Stimulated activated CD4-positive, alpha-beta T cell treated with anti-CD3 and anti-CD28 coated beads, TNF-alpha, amount 100 ng/mL, for 1 hour (primary cell): ENCODE measurements at places on chromosomes 7 and 10.

DNA sequence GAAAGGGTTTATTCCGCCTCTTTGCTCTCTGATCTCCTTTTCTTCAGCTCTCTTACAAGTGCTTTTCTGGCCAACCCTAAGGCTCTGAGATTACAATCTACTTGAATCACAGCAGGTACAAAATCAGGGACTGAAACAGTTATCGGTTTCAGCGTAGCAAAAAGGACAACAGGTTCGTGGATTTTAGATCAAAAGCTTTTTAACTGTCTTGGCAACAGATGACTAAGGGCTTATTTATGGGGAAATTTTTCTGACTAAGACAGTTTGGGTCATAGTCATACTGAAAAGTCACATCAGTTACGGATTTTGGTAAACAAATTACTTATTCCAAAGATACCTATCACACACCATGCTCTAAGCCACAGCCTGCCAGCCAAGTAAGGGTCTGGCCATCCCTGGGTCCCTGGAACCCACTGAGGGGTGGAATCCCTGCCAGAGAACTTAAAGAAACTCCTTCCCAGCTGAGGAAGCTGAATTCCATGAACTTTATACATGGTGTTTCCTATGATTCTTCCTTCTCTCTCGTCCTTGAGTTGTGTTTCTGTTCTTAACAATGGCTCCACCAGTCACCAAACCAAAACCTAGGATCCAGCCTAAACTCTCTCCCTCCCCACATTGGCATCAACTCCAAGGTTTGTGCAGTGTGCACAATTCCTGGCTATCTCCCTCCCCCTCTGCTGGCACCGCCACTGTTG is 169.3 kb downstream of the FAM107B start:
- DNase-seq: no peak

DNA sequence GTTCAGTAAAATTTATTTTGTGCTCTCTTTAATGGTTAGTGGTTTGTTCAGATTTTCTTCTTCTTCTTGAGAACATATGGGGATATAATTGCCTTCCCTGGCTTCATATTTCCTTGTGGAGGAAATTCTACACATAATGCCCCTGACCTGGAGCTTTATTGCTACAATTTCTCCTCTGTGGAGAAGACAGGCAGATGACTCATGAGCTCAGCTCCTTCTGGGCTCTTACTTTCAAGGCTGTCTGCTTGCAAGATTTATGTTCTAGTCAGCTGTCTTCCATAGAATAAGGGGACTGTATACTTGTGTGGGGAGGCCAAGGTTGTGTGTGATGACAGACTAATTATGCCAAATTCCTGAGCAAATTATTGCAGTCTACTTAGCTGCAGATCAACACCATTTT is 1.6 kb downstream of the LRRD1 start:
- DNase-seq: no peak

DNA sequence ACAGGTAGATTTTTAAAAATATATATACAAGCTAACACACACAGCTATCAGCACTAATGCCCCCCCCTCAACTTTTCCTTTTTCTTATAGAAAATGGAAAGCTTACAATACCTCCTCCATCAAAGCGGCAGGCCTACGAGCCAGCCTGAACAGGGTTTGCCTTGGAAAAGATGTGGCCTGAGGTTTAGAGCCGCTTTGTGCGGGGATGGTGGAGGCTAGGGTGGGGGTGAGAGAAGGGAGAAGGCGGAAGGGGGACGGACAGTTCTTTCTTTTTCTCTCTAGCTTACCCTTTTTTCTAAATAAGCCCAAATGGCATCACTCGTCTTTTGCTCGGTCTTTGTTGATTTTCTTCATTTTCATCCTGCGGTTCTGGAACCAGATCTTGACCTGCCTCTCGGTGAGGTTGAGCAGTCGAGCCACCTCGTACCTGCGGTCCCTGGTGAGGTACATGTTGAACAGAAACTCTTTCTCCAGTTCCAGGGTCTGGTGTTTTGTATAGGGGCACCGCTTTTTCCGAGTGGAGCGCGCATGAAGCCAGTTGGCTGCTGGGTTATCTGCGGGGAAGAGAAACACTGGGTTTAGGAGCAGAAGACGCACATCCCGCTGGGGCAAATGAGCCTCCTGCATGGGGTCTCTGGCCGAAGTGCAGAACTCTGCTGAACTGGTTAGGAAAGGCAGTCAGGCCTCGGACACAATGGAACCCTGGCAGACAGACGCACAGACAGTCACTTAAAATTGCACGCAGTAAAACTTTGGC is 1.9 kb downstream of the HOXA9 start:
- DNase-seq: no peak

DNA sequence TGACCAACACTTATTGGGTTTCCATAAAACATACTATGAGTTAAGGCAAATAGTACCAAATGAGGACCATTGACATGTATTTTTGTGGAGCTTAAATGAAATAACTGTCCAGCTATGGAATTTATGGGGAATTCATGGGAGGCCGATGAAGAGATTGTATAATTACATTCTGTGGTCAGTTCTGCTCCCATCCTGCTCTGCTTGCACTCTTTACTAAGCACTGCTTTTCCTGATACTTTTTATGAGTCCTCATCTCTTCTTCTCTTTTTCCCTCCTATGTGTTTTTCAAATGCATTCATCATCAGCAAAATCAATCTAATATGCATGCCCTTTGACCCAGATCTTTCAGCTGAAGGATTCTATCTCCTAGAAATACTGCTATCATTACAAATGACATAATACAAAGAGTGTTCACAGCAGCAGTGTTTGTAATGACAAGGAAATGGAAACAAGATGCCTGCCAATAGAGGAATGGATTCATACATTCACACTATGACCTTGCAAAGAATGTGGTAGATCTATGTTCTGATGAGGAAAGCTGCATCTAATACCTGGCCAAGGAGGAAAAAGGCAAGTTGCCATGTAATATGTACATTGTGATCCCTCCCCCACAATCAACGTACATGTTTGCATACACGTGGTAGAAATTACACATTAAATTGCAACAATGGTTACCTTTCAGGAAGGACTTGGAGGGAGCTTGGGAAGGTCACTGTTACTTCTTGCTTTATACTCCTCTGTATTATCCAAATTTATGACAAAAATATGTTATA is 73.9 kb downstream of the PCGF5 start:
- DNase-seq: no peak

DNA sequence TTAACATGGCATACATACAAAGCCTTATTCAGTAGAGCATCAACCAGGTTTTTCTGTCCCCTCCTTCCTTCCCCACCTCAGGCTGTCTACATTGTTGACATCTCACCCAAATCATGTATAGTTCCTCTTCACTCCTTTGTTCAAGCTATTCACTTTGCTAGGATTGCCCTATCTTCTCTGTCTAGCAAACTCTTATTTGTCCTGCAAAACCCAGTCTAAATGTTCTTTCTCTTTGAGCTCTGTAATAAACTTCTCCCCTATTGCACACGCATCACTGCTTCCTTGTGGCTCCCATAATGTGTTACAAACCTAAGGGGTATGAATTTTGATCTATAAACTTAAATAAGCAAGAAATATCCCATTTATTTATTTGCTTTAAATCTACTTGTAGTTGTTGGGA is 36.8 kb downstream of the MYPN start:
- no peak for DNase-seq

DNA sequence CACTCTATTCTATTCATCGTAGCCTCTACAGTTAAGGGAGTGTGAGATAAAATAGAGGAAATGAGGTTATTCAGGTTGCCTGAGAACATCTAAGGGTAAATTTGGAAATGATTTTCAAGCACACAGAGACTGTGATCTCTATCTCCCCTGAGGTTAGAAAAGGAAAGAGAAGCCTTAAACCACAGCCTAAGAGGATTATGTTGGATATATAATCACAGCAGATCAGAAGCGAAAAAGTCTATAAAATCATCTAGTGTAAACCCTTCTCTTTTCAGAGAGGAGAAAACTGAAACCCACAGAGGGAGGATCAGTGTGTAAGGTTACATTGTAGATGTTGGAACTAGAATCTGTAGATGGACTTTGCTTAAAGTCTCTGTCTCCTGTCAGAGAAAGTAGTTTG is 90.6 kb upstream of the SEMA3E start:
- no peak for DNase-seq

DNA sequence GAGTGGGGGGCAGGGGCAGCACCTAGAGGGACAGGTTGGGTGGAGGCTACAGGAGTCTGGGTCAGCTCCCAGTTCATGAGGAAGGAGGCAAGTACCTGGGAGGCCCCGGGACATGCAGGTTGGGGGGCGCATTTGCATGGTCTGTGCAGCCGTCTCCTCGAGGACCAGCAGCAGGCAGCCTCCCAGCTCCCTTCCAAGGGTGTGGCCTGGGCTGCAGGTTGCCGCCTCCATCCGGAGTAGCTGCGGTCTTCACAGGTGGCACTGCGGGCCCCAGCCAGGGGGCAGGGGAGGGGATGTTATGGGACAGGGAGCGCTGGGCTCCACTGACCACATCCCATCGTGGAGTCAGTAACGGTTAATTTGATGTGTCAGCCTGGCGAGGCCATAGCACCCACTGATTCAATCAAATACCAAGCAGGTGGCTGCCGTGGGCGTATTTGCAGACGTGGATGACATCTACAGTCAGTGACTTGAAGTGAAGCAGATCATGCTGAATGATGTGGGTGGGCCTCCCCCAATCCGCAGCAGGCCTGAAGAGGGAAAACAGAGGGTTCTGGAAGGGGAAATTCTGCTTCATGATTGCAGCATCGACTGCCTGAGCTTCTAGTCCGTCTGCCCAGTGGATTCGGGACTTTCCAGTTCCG is 81.6 kb downstream of the PRKAG2 start:
- DNase-seq: peak; percentile 5

DNA sequence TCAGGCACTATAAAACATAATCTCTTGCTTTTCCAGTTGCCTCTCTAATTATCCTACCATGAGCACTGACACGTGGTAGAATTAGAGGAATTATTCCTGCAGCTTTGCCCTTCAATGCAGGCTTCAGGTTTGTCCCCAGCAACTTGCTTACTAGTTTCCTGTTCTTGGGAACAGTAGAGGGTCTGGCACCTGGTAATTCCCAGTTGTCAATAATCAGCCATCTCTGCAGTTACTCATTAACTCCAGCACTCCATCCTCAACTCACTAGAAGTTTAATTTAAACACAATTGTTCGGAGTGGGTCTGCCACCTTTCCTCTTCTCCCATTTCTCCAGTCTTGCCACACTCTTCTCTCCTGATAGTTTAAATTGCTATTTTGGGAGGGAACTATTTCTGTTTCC is 324.3 kb upstream of the KIAA1217 start:
- no peak for DNase-seq

- no peak for DNase-seq
Measured at GRCh38 chr7:158266817-158267741, 320.5 kb downstream of the PTPRN2 start.

- no peak for DNase-seq
Measured at GRCh38 chr7:128448751-128449302, 6.9 kb upstream of the HILPDA start.

- DNase-seq: no peak
Measured at GRCh38 chr7:3201306-3201705, 99.7 kb upstream of the SDK1 start.

- DNase-seq: no peak
Measured at GRCh38 chr10:5818894-5819293, 5.7 kb upstream of the GDI2 start.

- DNase-seq: no peak
Measured at GRCh38 chr10:35995485-35995884, 353.4 kb upstream of the FZD8 start.

DNA sequence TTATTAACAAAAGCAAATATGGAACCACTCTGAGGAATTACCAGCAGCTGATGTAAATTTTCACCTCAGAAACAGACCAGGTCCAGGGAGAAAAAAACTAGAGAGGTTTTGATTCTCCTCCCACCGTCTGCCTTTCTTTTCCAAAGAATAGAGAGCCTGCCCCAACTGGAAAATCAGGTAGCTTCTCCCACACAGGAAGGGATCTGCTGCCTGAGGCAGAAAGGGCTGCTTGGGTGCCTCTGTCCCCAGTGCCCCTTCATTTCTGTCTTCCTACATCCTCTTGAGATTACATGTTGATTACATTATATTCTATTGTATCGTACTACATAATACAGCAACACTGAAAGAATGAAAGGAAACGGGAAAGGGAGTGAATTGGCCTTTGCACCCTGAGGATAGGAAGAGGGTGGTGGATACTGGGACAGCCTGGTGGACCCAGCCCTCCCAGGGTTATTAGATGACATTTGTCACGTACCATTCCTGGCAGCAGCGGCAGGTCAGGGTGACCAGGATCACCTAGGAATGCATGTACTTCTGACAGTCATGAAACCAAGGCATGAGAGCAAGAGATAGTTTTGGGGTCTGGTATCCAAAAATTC is 8.9 kb downstream of the ST8SIA6 start:
- no peak for DNase-seq

DNA sequence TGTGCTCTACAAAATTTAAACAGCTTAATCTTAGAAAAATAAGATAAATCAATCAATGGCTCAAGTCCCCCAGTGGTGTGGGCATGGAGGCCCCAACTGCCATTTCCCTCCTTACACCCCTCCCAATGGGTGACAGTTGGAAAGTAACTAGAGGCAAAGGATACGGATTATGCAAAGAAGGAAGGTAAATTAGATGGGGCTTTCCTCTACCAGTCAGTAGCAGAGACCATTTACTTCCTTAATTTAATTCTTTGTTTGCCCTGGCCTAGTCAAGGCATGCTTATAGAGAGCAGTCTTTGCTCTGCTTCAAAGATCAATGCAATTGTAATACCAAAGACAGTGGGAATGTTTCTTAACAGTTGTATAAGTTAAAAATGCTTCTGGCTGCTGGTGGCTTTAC is 63.3 kb upstream of the PAPSS2 start:
- DNase-seq: no peak
